ENCODE measurements at places on chromosomes 6 and 20.

DNA sequence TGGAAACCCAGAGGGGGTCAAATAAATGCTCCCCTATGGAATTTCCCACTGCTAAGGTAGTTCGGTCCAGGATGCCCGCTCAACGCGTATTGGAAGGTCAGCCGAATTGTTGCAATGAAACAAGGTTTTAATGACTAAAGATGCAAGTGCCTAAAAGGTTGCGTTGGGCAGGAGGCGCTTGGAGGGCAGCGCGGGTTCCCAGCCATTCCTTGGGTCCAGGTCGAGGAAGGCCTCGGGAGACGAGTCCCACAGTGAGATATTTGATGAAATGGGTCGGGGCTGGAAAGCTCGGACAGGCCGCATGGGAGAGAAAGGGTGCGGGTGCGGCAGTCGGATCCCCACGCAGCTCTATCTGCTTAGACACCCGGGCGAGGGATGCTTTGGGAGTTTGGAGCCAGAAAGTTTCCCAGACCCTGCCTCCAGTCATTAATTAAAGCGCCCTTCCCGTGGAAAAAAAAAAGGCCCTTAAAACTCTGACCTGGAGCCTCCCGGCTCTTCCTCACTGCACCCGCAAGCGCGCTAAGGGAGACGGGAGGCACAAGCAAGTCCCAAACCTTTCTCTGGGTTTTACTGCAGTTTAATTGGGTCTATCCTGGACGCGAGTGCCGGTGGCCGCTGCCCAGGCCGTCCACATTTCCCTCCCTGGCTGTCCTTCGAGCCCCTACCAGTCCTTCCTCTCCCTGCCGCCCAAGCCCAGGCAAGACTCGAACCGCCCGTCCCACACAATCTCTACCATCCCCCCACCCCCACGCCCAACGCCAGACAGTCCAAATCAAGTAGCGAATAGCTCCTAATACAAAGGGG is 24.2 kb downstream of the TFAP2A start:
- DNase-seq = no peak

DNA sequence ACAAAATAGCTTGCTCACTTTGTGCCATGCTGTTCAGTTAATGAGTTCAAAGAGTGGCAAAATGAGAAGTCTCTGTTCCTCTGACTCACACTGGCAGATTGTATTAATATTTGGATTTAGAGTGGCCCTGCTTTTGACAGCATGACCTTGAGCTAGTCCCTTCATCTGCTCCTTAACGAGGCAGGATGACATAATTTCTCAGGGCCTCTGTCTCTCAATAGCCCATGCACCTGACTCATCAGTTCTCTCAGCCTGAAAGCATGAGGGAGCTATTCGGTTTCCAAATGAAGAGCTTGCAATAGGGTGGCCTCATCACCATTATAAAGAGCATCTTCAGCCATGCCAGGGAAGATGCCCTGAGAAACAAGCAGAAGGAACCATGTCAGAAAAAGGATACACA is 38.2 kb downstream of the CAP2 start:
- no peak for DNase-seq

- no peak for DNase-seq
These were observed 1289.3 kb upstream of the CITED2 start for GRCh38 chr6:140663772-140664171.

DNA sequence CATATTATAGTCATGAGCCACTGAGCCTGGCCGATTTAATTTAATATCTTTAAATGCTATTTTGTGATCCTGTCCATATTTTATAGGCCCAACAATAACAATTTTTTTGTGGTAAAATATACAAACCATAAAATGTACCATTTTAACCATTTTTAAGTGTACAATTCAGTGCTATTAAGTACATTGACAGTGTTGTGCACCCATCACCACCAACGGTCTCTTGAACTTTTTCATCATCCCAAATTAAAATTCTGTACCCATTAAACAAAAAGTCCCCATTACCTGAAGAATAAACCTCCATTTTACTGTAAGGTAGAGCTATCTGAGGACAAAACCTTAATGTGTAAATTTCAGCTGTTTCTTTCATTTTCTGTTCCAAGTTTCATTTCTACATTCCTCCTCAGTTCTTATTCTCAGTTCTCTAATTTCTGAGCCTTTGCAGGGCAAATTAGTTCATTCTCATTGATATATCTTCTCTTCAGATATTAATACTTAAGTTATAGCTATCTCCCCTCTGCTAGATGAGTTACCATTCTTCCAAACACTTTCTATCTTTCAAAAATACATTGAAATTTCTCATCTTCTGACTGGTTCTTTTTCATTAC is 10.3 kb downstream of the MTO1 start:
- DNase-seq = no peak

DNA sequence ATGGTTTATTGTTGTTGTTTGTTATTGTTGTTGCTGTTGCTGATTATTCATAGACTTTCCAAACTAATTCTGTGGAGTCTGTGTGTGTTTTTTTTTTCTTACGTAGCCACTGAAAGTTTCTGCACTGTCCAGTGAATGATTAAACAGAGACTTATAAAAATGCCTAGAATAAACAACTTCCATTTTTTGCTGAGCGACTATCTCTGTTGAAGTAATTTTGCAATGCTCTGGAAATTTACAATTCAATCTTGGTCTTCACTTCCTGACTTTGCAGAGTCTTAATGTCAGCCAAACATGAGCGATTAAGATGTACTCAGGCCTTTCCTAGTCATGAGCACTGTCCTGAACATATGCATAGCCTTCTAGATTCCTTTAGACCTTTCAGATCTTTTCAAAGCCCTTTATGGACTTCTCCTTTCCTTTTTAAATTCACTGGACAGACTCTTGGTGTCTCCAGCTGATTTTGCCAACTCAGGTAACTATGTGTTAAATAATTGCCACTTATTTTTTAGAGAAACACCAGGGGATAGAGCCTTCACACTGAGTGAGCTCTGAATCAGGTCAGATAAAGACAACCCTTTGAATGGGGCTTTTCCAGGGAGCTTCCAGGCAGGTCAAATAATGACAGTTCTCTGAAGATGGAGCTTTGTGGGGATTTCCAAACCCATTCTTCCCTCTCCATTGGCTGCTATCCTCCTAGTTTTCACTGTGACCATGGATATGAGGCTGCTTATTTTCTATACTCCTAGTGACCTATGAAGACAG is 622.8 kb upstream of the EPHA7 start:
- no peak for DNase-seq

- no peak for DNase-seq
These were observed 717 bp downstream of the CSNK2A1 start for GRCh38 chr20:542777-543368.

- DNase-seq = no peak
These were observed 684.3 kb downstream of the QKI start for GRCh38 chr6:164098857-164099267.

DNA sequence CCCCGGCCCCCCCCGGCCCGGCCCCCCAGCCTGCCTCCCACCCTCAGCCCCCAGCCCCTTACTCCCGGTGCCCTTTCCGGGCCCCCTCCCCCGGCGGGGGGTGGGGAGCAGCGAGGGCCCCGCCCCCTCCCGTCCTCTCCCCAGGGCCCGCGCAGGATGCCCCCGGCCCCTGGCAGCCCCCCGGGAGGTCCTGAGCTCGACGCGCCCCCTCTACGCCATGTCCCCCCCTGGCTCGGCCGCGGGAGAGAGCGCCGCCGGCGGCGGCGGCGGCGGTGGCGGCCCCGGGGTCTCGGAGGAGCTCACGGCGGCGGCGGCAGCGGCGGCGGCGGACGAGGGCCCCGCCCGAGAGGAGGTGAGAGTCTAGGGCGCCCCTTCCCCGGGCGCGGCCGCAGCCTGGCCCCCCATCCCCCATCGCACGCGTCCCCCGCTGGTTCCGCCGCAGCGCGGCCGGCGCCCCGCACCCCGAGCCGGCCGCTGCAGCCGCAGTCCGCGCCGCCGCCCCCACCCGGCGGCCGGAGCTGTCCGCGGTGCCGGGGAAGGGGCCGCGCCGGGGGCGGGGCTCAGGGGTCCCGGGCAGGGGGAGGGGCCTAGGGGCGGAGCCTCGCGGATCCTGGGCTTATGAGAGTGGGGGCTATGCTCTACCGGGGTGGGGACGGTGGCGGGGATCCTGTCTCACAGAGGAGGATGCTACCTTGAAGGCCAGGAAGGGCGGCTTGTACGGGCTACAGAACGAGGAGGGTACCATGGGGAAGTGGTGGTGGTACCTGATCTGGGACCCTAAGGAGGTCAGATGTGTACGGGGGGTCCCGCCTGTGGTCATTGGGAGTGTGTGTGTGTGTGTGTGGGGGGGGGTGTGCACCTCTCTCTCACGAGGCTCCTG is 516 bp downstream of the TMEM151B start:
- DNase-seq = peak; percentile 37

DNA sequence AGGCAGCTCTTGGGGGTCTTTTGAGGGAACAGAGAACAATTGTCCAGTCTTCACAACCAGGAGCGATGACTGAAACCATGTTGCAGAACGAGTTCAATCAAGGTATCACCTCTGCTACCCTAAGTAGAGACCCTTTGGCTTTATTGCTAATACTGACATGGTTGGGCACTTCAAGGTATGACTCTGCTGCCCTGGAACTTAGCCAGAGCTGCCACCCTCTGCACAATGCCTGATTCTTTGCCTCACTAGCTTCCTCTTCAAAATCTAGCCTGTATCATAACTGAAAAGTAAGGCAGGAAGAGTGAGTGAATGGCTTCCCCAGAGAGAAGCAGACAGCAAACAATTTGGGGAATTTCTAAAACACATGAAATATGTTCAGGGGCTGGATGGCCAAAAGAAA is 592.7 kb upstream of the NRSN1 start:
- no peak for DNase-seq

All from NCI-H510A (cell line).